Mesothelial cell of epicardium (in vitro differentiated cells): ENCODE measurements at places on chromosomes 13 and 19.

DNA sequence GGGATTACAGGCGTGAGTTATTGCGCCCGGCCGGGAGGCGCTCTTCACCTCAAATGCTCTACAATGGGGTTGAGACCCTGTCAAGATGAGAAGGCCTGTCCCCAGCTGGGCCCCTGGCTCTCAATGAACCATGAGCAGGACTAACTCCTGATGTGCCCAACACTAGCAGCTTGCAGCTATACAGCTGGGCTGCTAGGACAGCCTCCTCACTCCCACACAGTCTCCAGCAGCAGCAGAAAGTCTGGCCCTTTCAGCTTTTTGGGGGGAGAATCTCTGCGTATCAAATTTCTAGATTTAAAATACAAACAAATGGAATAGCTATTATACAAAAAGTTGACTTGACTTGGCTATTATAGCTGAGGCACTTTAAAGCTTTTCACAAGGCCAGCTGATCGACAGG is 30.2 kb downstream of the TMTC4 start:
- no peak for DNase-seq

GRCh38 chr13:113398963-113399754 is 35.2 kb upstream of the GRTP1 start:
- DNase-seq: no peak

GRCh38 chr13:48401480-48401879 is 11.4 kb downstream of the LPAR6 start:
- DNase-seq: no peak

DNA sequence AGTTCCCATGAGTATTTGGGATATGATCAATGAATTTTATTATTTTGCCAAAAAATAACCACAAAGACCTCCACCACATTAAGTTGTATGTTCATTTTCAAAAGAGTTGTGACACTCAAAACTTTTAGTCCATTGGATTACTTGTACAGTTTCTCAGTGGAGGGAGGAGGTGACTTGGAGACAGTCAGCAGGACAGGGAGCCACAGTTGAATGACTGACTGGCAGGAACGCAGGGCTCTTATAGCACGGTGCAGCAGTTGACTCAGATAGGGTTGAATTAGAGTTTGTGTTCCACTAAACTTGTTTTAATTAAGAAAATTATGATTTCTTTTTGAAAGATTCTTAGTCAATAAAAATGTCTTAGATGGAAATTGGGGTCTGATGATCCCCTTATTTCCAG is 42.5 kb downstream of the TNFRSF19 start:
- no peak for DNase-seq

DNA sequence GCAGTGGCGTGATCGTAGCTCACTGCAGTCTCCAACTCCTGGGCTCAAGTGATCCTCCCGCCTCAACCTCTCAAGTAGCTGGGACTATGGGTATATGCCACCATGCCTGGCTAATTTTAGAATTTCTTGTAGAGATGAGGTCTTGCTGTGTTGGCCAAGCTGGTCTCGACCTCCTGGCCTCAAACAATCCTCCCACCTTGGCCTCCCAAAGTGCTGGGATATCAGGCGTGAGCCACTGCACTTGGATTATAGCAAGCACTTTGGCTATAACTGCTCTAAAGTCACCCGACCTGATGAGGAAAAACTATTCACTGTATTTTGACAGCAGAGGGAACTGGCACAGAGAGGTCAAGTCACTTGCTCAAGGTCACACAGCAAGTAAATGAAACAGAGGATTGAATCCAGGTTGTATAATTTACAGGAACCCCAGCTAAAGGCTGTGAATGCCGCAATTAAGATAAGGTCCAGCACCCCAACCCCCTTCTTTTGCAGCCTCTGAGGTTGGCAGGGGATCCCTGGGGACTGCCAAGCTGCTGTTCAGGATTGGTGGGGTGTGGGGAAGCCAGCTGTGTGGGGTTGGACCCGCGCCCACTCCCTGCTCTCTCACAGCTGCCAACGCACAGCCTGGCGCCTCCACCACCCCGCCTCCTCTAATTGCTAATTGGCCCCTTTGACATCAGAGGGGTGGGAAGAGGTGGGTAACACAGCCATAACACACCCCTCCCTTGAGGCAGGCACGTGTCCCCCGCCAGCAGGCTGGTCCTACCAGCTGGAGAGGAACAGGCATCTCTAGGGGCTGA is 6.0 kb downstream of the TMIGD2 start:
- no peak for DNase-seq

DNA sequence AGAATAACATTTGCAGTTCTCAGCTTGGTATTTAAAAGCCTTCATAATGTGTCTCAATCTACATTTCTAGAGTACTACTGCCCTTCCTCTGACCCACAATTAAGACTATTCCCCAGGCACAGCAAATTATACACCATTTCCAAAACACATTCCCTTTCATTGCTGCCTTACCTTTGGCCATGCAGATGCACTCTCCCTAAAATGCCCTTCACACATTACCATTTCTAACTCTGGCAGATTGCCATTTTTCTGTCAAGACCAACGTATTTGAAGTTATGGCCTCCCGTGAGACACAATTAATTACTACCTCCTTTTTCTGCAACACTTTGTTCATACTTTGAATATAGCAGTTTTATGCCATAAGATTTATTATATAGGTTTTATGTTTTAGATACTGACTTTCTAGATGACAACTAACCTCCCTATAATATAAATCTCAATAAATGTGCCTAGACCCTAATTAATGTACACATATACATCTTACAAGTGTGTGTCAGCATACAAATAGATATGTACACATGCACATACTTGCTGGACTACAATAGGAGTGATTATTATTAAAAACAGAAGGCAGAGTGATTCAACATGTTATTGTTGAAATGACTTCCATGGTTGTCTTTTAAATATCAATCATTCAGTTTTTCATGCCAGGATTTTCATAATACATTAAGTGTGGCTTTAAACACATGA is 2902.5 kb downstream of the PCDH9 start:
- no peak for DNase-seq
